ENCODE measurements at places on chromosomes 11 and 22.
A peak's percentile ranks its signal among the peaks of the same experiment; 100 is the strongest.

DNA sequence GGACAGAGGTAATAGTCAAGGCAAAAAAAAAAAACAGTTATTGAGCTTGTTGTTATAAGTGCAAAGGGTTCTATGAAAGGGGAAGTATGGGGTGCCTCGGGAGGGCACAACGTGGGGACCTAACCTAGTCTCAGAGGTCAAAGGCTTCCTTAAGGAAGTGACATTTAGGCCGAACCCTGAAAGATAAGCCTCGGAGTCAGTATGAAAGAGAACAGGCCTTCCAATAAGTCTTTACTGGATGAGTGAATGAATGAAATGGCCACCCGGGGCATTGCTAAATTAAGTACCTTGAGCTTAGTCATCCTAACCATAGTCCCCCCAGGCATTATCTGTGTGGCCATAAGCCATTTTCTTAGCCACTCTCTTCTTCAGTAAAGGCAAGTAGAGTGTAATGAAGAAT, 19.7 kb downstream of the FLI1 start:
- no peak for DNase-seq

DNA sequence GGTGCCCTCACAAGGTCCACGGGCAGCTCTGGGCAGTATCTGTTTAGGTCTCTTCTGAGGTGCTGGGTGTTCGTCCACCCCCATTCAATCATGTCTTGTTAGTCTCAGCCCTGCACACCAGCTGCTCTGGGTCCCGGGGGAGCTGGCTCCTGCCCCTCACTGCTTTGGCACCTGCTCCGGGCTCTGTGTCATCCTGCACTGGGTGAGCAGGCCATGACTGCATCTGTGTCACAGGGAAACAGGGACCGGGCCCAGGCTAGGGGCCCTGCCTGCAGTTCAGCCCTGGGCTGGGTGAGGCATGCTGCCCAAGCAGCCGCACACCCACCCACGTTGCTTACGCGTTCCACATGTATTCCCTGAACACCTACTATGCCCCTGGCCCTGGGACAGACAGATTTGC, 43.9 kb downstream of the ELFN2 start:
- DNase-seq = no peak

- no peak for DNase-seq
These were observed 35.0 kb downstream of the CWC15 start for GRCh38 chr11:94938095-94939055.

DNA sequence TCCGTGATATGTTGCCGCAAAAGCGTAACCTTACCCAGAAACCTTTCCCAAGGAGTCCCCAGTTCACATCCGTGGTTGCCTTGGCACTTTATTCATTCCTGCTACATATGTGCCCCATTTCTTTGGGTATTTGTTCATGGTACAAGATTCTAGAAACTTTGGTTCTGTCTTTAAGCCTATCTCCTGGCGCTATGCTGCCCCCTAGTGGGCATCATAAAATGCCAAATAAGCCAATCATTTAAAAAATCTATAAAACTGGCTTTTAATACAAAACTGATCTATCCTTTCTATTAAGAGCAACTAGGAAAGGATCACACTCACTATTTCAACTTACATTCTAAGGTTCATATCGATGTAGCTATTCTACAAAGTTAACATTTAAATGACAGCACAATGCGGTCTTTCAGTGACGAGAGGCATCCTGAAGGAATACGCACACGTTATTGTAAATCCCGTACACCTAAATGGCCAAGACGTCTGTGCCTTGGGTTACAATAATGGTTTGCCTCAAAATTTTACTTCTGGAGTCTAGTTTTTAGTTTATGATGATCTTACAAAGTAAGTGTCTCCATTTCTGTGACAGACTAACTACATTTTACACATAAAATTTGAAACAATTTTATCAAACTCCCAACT, 16.2 kb downstream of the PIWIL3 start:
- peak; percentile 39 for DNase-seq

GRCh38 chr11:46362156-46363030, 15.1 kb downstream of the DGKZ start:
- no peak for DNase-seq

- no peak for DNase-seq
These were observed 238.6 kb downstream of the GRM5 start for GRCh38 chr11:88827018-88827676.

Measured in stimulated activated CD4-positive, alpha-beta T cell treated with anti-CD3 and anti-CD28 coated beads, Interleukin-1b, Interleukin-23, amount 100 ng/mL, for 4 hours (primary cell).